ENCODE measurements at places on chromosomes 11 and 22.
A peak's percentile ranks its signal among the peaks of the same experiment; 100 is the strongest.

DNA sequence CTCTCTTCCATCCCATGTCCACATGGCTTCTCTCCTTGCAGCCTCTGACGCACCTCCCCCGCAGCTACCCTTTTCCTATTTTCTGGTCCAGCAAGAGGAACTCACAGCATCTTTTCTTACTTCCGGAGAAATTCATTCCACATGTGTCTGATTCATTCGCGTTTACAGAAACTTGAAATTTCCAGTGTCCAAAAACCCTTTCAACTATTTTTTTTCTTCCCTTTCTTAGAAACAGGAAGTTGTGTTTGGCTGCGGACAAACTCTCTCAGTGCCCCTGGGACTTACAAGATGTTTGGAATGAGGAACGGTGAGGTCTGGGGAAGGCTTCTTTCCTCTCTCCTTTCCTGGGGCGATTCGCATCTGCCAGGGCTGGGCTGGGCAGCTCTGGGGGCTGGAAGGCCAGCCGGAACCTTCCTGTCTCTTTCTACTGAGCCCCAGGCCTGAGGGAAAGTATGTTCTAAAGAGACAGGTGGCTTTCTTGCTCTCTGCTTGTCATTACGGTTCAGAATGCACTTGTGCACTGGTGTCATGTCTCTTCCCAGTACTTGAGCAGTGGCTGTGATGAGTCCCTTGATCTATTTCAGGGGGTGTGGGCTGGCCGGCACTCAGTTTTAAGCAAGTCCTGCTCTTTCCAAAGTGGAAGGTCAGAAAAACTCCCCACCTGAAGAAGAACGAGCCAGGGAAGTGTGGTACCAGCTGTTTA lies 27.5 kb downstream of the ADAMTS8 start:
- no peak for DNase-seq

GRCh38 chr22:39900306-39901227 lies at the start of gene GRAP2:
Gene GRAP2, plus strand, starts transcription at chr22:39901084. Its CDS starts 46,023 bp downstream, at chr22:39947107.
- no peak for DNase-seq

DNA sequence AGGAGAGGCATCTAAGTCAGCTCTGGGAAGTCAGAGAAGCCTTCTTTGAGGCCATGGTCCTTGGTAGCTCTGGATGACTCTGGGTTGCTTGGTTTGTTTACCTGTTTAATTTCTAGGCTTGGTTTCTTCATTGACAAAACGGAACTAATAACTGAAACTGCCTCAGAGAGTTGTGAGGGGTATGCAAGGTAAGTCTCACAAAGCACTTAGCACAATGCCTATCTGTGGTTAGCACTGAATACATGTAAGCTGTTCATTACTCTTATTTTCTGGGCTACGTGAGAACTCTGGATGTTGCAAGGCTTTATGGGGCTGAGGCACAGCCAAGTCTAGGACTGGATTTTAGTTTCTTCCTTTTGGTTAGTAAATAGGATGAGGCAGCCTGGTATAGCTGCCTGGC lies 225.8 kb upstream of the NCAM1 start:
- DNase-seq, result no peak

DNA sequence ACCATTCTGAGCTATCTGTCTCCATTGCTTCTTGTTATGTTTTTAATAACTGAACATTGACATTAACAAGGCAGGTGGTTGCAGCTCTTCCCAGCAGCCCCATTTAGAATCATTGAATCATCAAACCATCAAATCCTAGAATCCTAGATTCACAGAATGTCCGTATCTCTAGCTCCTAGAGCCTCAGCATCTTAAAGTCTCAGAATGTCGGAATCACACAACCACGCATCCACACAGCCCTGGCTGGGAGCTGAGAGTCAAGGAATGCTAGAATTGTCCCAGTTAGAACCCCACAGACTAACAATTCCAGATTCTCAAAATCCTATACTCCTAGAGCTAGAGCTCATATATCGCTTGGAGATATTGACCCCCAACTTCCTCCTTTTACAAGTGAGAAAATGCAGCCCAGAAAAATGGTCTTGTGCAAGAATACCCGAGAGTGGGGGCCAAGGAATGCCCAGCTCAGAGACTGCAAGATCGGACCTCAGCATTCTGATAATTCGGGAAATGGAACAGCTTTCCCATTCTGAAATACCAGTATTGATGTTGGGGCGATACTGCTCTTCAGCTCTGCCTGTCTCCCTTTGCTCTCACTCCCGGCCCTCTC lies 38.8 kb downstream of the PDE2A start:
- no peak for DNase-seq

DNA sequence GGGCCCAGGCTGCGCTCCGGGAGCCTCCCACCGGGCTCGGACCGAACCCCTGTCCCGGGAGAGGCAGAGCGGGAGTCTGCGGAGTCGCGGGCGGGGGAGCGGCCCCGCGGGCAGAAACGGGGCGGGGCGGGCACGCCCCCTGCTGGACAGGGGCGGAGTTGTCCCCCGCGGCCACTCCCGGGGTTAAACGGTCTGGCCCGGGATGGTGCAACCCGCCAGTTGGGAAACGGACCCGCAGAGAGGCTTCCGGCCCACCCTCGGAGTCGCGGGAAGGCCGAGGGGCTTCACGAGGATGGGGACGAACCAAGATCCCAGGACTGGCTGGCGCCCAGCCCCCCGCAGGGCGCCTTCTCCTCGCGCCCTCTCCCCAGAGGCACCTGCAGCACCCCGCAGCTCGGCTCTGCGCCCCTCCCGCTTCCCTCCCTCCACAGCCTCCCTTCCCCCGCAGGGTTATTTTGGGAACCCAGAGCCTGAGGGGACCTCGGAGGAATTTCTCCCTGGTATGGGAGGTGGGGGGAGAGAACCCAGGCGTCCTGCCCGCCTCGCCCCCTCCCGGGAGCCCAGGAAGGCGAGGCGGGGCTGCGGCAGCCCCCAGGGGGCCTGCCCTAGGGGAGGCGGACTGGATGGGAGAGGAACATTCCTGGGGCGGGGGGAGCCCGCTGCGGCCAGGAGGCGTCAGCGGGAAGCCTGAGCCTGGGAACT lies 902 bp downstream of the RASGRP2 start:
- no peak for DNase-seq

- no peak for DNase-seq
Observed at GRCh38 chr11:65078786-65079342, 5.0 kb downstream of the CDCA5 start.

DNA sequence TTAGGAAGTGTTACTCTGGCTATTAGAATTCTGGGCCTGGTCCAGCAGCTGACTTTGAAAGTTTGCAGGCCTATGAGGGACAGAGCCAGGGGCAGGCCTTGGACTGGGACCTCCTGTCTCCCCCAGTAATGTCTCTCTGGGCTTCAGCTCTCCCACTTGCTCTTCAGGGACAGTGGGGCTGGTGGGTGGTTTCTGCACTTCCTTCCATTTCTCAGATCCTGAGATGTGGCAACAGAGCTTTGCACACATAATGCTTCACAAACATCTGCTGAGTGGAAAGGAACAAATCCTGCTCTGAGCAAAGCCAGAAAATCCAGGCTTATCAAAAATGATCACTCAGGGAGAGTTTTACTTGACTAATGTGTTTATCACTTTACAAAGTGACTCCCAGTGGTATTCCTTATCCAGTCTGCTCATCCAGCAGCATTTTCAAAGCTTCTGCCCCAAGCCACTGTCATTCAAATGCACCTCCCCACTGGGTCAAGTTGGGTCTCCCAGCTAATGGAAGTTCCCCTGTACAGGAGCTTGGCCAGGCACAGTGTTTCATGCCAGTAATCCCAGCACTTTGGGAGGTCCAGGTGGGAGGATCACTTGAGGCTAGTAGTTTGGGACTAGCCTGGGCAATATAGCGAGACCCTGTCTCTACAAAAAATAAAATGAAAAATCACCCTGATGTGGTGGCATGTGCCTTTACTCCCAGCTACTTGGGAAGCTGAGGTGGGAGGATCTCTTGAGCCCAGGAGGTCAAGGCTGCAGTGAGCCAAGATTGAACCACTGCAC lies 13.5 kb upstream of the OSBP2 start:
- DNase-seq, result no peak

- no peak for DNase-seq
Observed at GRCh38 chr11:70251659-70252321, 18.7 kb upstream of the PPFIA1 start.

GRCh38 chr11:68136866-68137265 lies 15.7 kb upstream of the CHKA start:
- no peak for DNase-seq

DNA sequence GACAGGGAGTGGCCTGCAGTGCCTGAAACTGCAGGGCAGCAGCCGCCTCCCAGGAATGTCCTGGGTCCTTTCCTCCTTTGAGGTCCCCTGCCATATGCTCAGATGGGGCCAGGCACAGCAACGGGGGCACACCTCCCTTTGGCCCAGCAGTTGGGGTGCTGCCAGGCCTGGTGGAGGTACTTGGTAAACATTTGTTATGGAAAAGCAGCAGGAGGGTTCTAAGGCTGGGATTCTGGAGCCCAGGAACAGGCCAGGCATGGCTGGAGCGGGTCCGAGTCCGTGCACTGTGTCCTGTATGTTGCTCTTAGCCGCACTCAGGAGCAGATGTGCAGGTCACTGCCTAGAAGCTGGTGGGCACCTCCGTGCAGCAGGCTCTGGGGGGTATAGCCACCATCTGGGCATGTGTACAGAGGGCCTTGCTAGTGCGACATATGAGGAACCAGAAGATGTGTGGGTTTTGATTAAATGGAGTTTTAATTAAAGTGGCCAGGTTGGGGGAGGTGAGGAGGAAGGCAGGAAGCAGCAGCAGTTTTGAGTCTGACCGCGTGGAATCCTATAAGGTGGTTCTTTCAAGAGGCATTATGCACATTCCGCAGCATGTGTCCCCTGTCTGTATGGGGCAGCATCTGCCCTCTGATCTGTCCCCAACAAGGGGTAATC lies 1.5 kb downstream of the ADORA2A start:
- DNase-seq, result no peak

DNA sequence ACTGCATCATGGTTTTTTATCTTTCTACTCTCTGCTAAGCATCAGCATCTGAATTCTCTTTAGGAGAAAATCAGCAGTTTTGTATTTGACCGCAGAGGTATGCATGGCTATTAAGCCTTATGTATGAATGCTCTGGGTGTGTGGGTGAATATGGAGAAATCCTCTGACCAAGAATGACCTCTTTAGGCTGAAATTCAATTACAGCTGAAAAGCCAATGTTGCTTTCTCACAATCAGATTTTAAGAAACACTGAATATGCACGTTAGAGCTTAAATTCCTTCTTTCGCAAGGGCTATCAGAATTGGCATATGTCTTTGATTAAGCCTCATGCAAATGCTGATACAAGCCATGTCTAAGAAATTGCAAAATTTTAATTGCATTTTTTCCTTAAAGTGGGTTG lies 43.2 kb downstream of the ARHGAP42 start:
- DNase-seq, result no peak

DNA sequence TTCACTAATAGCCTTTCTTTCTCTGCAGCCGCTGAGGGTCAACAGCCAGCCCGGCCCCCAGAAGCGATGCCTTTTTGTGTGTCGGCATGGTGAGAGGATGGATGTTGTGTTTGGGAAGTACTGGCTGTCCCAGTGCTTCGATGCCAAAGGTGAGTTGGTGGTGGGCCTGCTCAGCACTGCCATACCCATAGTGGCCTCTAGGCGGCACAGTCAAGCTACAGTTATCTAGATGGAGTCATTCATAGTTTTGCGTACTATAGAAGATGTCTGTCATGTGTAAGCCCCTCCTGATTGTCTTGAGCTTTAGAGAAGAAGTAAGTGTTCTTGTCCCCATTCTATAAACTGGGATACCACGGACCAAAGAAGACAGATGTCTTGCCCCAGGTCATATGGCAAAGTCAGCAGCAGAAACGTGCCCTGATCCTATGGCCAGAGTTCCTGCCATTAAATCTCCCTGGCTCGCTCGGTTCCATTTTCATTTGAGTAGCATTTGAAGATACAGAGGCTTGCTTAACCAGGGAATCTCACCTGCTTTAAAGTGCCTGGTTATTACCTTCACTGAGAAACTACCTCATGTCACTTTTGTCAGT lies 42.1 kb upstream of the CRTAM start:
- DNase-seq, result no peak

- no peak for DNase-seq
Observed at GRCh38 chr11:5286351-5286750, 15.4 kb downstream of the OR51B4 start.

DNA sequence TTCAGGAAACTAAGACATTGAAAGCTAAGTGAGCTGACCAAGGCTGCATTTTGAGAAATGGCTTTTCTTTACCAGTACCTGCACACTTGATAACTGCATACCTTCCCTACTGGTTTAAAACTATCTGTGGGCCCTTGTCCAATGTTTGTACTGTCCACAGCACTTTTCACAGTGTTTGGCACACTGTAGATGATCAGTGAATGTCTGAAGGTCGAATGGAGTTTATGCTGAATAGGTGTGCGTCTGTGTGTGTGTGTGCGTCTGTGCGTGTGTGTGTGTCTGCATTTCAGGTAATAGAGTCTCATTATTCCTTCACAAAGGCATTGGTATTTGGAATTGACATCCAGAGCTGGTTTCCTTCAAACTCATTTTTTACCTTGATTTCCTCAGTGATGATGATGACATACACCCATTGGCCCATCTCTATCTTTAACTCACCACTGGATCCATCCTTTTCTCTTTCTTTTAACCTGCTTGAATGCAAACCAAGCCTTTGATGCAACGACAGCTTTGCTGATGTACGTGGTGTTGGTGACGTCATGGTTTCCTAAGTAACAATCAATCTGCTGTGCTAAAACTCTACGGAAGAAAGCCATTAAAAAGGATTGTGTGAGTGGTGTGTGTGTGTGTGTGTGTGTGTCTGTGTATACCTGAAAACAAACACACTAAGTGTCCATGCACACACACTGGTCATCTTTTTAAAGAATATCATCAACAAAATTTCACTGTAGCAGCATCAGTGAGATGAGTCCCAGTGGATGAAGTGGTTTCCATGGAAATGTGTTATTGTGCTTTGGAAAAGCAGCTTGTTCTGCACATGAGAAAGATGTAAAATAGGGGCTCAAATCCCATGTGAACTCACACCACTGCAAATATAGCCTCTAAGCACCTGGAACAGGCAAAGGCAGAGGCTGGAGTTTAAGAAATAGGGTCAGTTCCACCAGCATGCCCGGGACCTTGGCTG lies 490.2 kb upstream of the B3GAT1 start:
- DNase-seq, result no peak

- no peak for DNase-seq
Observed at GRCh38 chr11:35683728-35684339, 21.3 kb downstream of the TRIM44 start.

- peak; percentile 71 for DNase-seq
Observed at GRCh38 chr11:63961608-63962412, 12.6 kb upstream of the COX8A start.

DNA sequence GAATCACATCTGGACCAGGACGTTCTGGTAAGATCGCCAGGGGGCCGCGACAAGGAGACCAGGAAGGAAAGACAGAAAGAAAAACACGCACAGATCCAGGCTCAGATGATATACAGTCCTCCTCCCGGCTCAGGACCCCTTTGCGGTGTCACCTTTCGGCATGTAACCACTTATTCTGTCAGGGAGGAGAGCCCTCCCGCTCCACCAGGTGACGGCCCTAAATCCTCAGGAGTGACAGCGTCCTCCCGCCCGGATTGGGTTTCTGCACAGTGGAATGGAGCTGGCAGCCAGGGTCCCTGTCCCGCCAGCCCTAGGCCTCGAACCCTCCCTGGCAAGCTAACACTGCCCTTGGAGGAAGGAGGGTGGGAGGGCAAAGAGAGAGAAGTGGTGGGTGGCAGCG lies 24.3 kb upstream of the KCNQ1OT1 start:
- DNase-seq, result no peak

GRCh38 chr22:45125188-45125587 lies 38.5 kb upstream of the NUP50 start:
- DNase-seq, result no peak

GRCh38 chr11:102494216-102494615 lies 36.3 kb downstream of the MMP7 start:
- DNase-seq, result no peak

Data from urinary bladder (tissue), 4 donors.